ENCODE measurements at places on chromosomes 16 and 17.
A peak's percentile ranks its signal among the peaks of the same experiment; 100 is the strongest.

DNA sequence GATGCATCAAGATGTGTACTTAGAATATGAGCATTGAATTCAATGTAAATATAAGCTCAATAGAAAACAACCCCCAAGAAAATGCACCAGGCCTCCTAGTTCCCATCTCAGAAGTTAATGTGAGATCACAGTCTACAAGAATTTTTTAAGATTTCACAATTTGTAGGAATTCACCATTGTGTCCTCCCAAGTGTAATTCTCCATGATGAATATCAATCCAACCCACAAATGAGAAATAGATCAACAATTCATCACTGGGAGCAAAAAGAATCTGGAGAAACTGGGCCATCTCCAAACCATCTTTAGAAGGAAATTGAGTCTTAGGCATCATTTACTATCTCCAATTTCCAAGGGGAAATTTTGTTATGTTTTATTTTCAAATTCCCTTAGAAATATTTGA, 310.5 kb upstream of the GOT2 start:
- no peak for DNase-seq

DNA sequence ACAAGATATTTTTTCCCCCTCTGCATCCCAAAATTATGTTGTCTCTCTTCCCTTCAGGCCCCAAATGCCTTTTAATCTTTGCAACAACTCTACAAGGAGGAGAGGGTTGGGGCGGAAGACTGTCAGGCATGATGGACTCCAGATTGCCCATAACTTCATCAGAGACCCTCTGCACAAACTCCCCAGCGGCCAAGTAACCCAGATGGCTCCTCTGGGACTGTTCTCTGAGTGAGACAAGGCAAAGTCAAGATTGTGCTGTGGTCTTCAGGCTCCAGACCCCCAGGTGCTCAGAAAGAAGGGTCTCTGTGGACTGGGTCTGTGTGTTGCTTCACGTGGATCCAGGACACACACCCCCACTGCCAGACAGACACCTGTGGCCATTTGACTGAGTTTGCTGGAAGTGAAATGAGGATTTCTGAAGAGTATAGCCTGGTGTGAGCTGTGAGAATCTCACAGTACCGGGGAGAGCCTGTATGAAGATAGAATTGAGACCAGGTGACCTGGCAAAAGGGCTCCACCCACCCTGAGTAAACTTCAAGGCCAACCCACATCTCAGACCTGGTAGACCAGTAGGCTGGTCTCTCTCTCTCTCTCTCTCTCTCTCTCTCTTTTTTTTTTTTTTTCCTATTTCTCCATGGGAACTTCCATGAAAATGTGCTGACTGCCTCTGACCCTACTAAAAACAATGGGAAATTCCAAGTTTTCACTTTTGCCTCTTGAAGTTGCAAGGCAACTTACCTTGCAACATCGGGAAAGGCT, 354.1 kb downstream of the SOX9 start:
- DNase-seq, result no peak

- no peak for DNase-seq
Measured at GRCh38 chr16:31420037-31420436, 8.1 kb downstream of the COX6A2 start.

DNA sequence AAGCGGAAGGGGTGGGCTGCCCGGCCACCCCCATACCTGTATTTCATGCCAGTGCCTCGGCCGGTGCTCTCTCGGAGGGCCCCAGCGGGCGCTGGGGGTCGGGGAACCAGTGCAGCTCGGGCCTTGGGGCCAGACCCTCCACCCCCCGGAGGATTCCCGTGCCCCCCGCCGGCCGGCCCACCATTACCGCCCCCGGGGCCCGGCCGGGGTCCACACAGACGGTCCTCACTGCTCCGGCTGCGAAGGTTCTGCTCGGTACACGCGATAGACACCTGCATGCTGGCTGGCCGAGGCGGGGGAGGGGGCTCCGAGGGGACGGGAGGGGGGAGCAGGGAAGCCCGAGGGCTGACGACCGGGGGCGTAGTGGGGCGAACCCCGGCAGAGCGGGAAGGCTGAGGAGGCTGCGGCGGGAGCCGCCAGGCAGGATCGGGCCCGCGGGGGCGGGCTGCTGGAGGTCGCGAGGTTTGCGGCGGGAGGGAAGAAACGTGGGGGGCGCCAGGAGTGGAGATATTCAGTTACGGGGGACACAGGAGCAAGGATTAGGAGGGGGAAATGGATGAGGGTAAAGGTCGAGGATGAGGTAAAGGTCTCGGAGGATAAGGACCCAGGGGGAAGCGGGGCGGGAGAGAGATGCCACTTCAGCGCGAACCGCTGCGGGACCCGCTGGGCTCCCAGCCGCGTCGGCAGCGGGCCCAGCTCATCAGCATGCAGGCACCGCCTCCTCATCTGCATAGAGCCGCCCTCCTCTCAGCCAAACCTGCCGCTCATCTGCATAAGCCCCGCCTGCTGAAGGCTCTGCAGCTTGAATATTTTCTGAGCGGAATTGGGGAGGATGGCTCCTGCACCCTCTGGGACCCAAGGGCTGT, at the start of gene KCNAB3:
KCNAB3 (minus strand) TSS at position 699 of the 866 bp plus-strand sequence; CDS start at position 278, 421 bp downstream.
- DNase-seq, result no peak

DNA sequence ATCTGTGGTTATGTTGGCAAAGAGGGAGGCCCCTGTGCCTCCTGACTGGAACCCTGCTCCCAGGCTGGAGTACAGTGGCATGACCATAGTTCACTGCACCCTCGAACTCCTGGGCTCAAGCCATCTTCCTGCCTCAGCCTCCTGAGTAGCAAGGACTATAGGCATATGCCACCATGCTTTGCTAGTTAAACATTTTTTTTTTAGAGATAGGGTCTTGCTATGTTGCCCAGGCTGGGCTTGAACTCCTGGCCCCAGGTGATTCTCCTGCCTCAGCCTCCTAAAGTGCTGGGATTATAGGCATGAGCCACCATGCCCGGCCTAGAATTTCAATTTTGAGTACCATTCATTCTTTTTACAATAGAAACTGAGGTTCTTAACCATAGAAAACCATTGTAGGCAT, 21.2 kb upstream of the ITGB3 start:
- DNase-seq, result no peak

GRCh38 chr16:70490261-70490660, 33.1 kb downstream of the COG4 start:
- no peak for DNase-seq

DNA sequence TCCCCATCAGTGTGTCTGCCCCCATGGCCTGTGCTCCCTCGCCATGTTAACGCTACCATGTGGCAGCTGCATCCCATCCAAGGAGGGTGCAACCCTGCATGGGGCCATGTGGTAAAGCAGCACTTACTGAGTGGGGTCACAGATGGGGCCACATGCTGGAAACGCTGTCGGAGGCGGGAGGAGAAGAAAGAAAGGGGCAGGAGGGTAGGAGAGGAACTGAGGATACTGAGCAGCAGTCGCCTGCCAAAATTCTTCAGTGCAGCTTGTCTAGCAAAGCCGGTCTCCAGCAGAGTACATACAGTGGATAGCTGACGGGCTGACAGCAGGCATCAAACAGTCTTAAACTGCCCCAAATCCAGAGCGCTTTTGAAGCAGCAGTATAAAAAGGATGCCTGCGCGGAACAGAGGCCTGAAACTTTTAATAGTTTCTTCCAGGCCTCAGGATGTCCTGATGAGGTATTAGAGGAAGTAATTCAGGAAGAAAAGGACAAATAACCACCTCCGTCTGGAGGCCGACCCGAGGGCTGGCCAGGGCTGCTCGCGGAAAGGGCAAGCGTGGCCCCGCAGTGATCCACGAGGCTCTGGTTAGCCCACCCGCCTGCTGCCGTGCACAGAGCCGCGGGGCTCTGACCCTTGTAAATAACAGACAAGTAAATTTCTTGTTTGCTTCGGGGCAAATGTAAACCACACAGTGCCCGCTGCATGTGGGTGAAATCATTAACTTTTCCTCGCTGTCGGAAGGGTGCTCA, 149.0 kb downstream of the CCDC182 start:
- DNase-seq, result no peak

GRCh38 chr16:16997349-16997748, 473.4 kb downstream of the XYLT1 start:
- no peak for DNase-seq

- DNase-seq, result no peak
Measured at GRCh38 chr17:62112229-62112628, 47.2 kb upstream of the MED13 start.

GRCh38 chr16:82715833-82716232, 89.1 kb downstream of the CDH13 start:
- no peak for DNase-seq

GRCh38 chr17:42266918-42267766, 9.0 kb downstream of the STAT5B start:
- DNase-seq, result peak; percentile 33

DNA sequence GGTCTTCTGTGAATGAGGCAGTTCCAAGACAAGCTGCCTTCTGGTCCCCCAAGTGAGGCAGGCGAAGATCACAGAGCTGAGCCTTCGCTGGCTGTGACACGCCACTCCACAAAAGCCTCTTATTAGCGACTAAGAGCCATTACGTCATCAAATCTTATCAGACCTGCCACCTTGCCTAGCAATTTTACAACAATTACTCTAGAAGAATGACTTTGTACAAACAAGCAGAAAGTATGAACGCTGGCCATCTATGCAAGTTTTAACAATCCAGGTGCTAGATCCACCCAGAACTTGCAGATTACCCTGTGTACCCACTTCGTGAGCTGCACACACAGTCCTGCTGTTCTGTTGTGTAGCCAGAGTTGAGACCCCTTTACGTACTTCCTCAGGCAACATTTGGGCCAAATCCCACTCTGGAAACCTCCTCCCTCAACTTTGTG, 3.8 kb upstream of the ICAM2 start:
- no peak for DNase-seq

All from brain pericyte (primary cell).